ENCODE measurements at places on chromosomes 6 and 20.

- DNase-seq: peak; percentile 45
These were observed 47.5 kb downstream of the FOXC1 start for GRCh38 chr6:1657116-1657770.

- DNase-seq: no peak
These were observed 56.9 kb downstream of the FAM217A start for GRCh38 chr6:4021854-4022695.

GRCh38 chr20:5863040-5863833 is 87.1 kb downstream of the TRMT6 start:
- no peak for DNase-seq

- DNase-seq: no peak
These were observed 424.5 kb upstream of the FLRT3 start for GRCh38 chr20:14761903-14762302.

DNA sequence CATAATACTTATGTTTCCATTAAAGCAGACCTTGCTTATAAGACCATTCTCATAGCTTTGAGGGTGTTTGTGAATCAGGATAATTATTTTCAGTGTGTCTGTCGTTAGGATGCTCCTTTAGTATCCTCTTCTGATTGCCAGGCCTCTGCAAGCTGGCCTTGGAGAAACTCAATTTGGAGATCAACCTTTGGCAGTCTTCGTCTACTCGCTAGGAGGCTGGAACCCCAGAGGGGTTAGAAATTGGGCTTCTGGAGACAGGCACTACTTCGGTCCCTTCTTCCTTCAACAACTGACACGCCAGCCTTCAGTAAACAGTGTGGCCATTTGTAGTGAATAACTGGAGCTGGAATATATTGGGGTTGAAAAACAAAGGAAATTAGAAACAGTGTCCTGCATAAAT is 100.8 kb upstream of the CITED2 start:
- no peak for DNase-seq

DNA sequence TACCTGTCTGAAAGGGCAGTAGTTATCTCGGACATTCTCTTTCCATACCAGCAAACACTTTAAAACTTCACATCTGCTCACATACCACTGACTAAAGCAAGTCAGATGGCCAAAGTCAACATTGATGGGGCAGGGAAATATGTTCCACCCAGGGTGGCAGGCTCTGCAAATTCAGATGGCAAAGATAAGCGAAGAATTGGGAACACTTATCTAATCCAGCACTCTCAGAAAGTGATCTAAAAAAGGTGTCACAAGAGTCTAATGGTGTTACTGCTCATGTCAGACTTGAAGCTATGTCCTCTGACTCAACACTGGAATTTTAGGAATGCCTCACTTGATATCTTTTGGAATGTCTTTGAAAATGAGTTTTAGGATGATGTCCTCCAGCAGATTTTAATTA is 1086.2 kb downstream of the KIF16B start:
- no peak for DNase-seq

- no peak for DNase-seq
These were observed 63.2 kb downstream of the RAB44 start for GRCh38 chr6:36760685-36761435.

DNA sequence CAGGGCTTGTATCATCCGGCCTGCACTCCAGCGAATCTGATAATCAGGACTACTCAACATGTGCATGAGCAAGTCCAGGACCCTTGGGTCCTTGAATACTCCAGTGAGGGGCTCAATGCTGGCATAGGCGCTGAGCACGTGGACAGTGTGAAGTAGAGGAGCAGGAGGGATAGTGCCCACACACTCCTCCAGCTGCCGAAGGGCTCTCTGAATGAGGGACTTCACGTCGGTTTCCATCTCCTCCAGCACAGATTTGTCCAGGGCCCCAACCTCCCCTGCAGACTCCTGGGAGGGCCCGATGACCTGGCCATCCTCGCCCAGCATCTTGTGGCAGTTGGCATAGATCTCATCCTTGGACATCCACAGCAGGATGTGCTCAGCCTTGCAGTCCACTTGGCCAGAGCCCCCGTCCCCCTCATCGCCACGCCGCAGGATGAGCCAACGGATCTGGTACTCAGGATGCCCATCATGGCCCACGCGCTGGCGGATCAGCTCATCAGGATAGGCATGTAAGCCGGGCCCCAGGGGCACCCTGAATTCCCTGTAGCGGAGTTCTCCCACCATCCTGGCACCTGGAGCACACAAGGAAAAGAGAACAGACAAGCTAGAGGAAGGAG is 1.3 kb downstream of the CUL7 start:
- no peak for DNase-seq

- no peak for DNase-seq
These were observed 29.0 kb downstream of the AFG1L start for GRCh38 chr6:108323710-108324466.

DNA sequence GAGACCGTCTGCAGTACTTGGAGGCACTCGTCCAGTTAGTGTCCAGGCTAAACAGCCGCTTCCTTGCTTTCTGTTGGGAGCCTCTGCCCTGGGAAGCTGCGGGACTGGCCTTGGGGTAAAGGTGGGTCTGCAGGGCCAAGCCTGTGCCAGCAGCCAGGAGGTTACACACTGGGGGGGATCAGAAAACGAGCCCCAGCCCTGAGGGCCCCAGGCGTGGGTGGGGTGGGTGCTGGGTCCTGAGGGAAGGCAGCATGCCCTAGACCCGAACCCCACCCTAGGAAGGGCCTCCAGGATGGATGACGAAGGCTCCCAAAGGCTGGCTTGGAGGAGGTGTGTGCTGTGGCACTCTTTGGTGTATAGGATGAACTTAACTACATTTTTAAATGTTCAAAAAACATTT is 335.2 kb downstream of the ZFAND3 start:
- DNase-seq: no peak

GRCh38 chr6:25619217-25619616 is 32.8 kb upstream of the SCGN start:
- no peak for DNase-seq

DNA sequence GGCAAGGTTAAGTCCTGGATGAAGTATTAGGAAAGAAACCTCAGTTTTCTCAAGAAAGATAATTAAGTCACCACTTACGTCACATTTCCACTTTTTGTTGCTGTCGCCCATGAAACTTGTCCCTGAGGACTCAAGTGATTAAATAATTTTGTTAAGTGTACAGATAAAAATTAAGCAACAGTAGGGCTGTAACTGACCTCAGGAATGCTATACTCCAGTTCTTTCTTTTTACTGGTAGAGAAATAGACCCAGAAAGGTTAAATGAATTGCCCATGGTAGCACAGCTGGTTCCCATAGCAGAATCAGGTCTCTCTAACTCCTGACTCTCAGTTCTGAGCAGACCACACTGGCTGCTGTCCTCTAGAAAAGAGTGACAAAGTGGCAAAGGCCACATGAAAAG is 54.5 kb downstream of the CLIC5 start:
- no peak for DNase-seq

- peak; percentile 18 for DNase-seq
These were observed 48.5 kb downstream of the RPF2 start for GRCh38 chr6:111030008-111031007.

GRCh38 chr6:15930207-15930606 is 198.7 kb upstream of the MYLIP start:
- DNase-seq: no peak

DNA sequence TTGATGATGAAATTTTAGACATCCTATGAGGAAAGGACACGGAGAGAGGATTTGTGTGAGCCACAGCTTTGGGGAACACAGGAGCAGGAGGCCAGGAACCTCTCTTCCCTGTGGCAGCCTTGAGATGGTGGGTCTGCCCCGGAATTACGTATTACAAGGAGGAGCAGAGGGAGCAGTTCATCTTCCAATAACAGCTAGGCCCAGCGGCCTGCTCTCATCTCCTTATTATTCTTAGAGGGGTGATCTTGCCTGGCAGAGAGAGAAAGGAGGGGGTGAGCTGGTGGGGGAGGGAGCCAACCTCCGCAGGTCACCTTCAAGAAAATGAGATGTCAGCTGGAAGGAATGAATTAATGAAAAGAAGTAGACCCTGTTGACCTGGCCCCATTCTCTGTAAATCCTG is 305.8 kb downstream of the LRFN2 start:
- DNase-seq: no peak

DNA sequence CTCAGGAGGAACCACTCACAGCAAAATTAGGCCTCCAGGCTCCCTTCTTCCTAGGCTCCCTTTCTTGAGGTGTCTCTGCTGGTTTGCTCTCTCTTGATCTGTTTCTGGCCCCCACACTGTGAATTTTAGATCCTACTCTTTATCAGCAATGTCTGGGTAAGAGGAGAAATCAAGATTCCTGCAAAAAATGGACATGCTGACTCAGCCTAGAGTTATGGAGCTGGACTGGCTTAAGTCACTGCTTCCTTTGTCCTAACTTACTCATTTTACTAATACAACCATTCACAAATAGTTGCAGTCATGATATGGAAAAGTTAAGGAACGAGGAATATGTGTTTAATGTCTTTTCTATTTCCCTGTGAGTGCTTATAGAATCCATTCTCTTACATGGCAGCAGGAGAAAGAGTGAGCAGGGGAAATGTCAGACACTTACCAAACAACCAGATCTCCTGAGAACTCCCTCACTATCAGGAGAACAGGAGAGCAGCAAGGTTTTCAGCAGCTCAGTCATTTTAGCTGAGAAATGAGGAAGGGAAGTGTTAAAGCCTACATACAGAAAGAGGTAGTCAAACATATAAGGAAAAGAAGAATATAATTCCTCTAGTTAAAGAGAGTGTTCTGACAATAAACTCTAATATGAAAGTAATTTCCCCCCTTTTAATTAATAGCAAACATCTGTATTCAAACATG is 160.8 kb downstream of the PDE7B start:
- no peak for DNase-seq

GRCh38 chr20:15339264-15339663 is 1001.9 kb upstream of the FLRT3 start:
- no peak for DNase-seq

GRCh38 chr20:63087872-63088680 is 81.3 kb upstream of the BHLHE23 start:
- peak; percentile 1 for DNase-seq

DNA sequence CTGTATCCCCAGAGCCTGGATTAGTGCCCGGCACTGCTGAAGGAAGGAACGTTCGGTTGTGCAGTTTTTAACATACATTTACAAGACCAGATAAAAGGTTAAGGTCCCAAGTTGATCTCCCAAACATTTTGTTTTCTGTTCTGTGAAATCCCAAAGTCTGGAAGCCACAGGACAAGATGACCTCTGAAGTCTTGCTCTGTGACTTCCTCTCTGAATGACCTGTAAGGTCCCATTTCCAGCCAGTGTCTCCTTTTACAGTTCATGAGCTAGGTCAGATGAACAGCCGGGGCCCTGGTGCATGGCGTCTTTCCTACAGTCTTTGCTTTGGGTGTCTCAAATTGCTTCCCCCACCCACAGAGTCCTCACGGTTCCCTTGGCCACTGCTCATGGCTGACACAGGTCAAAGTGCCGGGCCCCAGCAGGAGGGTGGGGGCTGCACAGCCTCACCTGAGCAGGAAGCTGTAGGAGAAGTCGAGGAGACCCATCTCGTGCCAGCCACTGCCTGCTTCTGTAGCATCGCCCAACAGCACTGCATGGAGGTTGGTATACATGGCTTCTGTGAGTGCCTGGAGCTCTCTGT is 24.0 kb downstream of the PTGIS start:
- DNase-seq: no peak
